Stimulated activated CD4-positive, alpha-beta T cell treated with anti-CD3 and anti-CD28 coated beads, TNF-alpha, amount 100 ng/mL, for 4 hours (primary cell): ENCODE measurements at places on chromosomes 4 and X.

- no peak for DNase-seq
Measured at GRCh38 chrX:19606902-19607301, 91.6 kb upstream of the MAP3K15 start.

DNA sequence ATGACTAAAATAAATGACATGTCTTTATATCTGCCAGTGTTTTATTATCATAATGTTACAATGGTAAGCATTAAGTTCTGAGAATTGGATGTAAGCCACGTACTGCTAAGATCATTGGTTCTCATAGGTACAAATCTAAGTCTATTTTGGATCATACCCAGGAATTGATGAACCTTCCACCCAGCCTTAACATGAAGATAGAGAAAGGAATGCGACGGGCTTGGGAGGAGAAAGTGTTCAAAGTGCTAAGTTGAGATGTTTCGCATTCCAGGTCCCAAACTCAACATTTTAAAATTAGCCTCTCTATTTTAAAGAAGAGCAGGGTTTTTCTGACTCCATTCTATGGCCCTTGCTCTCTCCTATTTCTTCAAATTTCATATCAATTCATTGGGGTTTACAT lies 54.9 kb upstream of the FRAS1 start:
- no peak for DNase-seq

DNA sequence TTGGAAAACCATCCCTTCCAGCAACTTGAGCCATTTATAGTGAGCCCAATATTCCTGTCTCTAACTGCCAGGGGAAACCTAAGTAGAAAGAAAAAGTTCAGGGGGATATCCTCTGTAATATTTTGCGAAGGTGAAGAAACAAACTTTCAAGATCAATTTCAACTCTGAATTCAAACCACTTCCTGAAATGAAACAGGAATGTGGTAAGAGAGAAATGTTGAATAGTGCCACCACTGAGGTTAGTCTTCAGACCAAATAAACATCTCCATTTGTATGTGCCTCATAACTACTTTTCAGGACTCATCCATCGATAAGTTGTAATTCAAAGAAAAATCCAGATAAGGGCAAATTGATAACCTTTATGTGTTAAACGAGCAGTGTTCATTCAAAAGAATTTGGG lies 128.7 kb downstream of the GABRB1 start:
- no peak for DNase-seq

DNA sequence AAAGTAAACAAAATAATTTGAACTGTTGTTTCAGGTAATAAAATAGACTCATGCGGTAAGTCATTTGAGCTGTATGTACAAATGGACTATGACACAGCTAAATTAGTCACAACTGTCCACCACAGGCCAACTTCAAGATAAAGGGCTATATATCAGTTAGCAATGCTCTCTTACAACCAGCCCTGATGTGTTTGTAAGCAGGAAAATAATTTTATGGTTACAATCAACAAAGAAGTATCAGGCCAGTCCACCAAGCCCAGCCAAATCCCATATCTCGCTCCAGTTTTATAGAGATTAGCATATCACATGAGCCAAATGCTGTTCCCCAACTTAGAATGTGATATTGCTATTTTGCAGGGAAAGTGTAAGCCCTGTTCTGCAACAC lies 511 bp upstream of the DUSP21 start:
- no peak for DNase-seq

DNA sequence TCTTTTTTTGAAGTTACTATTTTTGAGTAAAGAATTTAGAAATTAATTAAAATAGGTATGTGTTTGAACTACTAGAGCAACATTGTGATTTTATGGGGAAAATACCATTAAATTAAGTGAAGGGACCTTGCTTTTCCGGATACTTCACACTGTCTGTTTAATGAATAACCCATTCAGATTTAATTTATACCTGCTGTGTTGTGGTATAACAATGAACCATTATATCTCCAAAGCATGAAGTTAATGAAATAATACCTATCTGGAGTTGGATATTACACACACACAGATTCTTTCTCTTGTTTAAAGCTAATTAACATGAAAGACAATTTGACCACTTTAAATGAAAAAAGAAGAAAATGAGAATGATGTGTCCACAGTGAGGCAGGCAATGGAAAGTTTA lies 195.0 kb upstream of the GPRIN3 start:
- DNase-seq, result no peak

DNA sequence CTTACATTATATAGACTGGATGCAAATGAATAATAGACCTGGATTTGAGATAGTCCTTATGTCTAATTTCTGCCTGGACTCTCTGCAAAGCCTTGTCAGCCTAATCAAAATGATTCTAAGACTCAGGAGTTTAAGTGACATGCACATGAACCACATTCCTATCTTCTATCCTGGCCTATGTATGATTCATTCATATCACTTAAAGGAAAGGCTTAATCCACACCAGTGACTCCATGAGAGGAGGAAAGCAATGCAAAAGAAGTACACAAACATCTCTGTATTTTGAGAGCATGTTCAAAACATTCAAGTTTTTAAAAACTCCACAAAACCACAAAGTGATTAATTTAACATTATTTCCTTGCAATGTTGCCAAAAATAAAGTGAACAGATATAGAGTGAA lies 14.6 kb downstream of the AMOT start:
- DNase-seq, result no peak

- peak; percentile 2 for DNase-seq
Measured at GRCh38 chr4:22607382-22607781, 85.4 kb upstream of the GBA3 start.

DNA sequence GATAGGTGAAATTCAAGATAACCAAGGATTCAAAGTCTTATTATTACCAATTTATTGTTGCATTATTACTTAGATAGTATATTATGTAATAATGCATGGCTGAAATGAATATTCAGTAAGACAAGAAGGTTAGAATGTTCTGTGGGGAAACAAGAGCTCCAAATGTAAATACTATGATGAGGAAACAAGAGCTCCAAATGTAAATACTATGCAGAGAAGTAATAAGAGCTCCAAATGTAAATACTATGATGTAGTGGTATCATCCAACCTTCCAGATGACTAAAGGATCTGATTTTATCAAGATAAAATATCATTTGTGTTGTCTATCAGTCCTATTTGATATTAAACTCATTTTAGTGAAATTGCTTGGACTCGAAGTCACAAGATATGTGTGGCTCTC lies 82.2 kb upstream of the PCDH18 start:
- DNase-seq, result no peak
